Neural progenitor cell (in vitro differentiated cells): ENCODE measurements at places on chromosomes 2 and 18.

GRCh38 chr18:6868033-6868432 lies 138.5 kb downstream of the ARHGAP28 start:
- H3K27me3 ChIP-seq, result peaks cover 7% of the 10 kb centered on the region
- H3K36me3 ChIP-seq, result no peaks in the 10 kb centered on the region
- no peak overlapping the region for H3K27ac ChIP-seq
- H3K4me3 ChIP-seq, result no peak overlapping the region

GRCh38 chr18:36387310-36387709 lies 89.8 kb downstream of the FHOD3 start:
- no peaks in the 10 kb centered on the region for H3K36me3 ChIP-seq
- no peak overlapping the region for H3K4me3 ChIP-seq
- peaks cover 4% of the 10 kb centered on the region for H3K4me1 ChIP-seq
- H3K27me3 ChIP-seq, result no peaks in the 10 kb centered on the region
- DNase-seq, result no peak
- H3K27ac ChIP-seq, result no peak overlapping the region

- H3K4me3 ChIP-seq, result no peak overlapping the region
- no peaks in the 10 kb centered on the region for H3K36me3 ChIP-seq
- H3K27ac ChIP-seq, result no peak overlapping the region
- no peak for DNase-seq
Measured at GRCh38 chr2:150824118-150824517, 336.7 kb upstream of the RND3 start.

GRCh38 chr18:12819322-12819721 lies 64.7 kb downstream of the PTPN2 start:
- no peak overlapping the region for H3K27ac ChIP-seq
- no peaks in the 10 kb centered on the region for H3K27me3 ChIP-seq
- no peak for DNase-seq
- peaks cover 6% of the 10 kb centered on the region for H3K4me1 ChIP-seq
- no peaks in the 10 kb centered on the region for H3K36me3 ChIP-seq

DNA sequence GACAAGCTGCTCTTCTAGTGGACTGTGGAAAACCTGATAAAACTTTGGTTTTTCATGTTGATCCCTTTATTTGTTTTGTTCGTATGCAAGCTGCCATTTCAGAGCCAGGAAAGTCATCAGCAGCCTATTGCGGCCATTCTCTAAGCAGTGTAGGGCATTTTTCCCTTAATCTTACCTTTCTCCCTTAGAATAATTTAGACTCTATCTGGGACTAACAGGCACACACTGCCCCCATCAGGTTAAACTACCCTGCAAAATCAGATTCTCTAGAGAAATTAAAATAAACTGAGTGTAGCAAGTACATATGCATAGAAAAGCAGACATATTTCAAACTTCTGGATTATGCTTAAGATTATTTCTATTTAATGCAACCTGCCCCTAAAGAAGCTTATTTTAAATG lies 347.5 kb downstream of the METTL4 start:
- H3K4me3 ChIP-seq, result no peak overlapping the region
- H3K36me3 ChIP-seq, result no peaks in the 10 kb centered on the region
- peak; percentile 51 for DNase-seq
- no peak overlapping the region for H3K27ac ChIP-seq

- H3K36me3 ChIP-seq, result peaks cover 4% of the 10 kb centered on the region
- H3K4me3 ChIP-seq, result no peak overlapping the region
- no peak for DNase-seq
- H3K27ac ChIP-seq, result no peak overlapping the region
- H3K27me3 ChIP-seq, result no peaks in the 10 kb centered on the region
Measured at GRCh38 chr18:12028040-12028628, 46.8 kb downstream of the IMPA2 start.

DNA sequence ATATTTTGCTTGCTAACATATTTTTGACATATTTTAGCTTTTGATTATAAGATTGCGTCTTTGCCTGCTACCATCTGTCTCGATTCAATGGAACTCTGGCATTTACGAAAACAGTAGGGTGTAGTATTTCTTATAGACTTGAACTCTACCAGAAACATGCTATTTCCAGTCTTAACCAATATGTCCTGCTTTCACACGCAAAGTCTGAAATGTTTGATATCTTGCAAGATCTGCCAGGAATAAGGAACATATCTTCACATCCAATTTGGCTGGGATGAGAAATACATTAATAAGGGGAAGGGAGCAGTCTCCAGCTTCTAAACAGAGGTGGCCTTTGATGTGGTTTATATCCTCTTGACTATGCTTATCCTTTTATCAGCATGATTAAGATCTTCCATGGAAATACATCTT lies 299.4 kb downstream of the ZNF521 start:
- no peaks in the 10 kb centered on the region for H3K27me3 ChIP-seq
- peaks cover 9% of the 10 kb centered on the region for H3K4me1 ChIP-seq
- no peak for DNase-seq
- H3K27ac ChIP-seq, result no peak overlapping the region

- H3K27ac ChIP-seq, result no peak overlapping the region
- H3K4me1 ChIP-seq, result peaks cover 19% of the 10 kb centered on the region
- H3K27me3 ChIP-seq, result no peaks in the 10 kb centered on the region
- no peaks in the 10 kb centered on the region for H3K36me3 ChIP-seq
- no peak for DNase-seq
Measured at GRCh38 chr2:153408710-153409385, 69.7 kb downstream of the RPRM start.

- H3K36me3 ChIP-seq, result no peaks in the 10 kb centered on the region
- DNase-seq, result no peak
- H3K4me3 ChIP-seq, result no peak overlapping the region
- peaks cover 26% of the 10 kb centered on the region for H3K4me1 ChIP-seq
- H3K27ac ChIP-seq, result no peak overlapping the region
- no peaks in the 10 kb centered on the region for H3K27me3 ChIP-seq
Measured at GRCh38 chr18:28059861-28060260, 117.1 kb downstream of the CDH2 start.
